Lower leg skin (tissue), 4 donors: ENCODE measurements at places on chromosomes 3 and 15. TPM values are rescaled to one million over a fixed set of nuclear protein-coding genes. Genes with fewer than 3 reads are reported as not detected.

DNA sequence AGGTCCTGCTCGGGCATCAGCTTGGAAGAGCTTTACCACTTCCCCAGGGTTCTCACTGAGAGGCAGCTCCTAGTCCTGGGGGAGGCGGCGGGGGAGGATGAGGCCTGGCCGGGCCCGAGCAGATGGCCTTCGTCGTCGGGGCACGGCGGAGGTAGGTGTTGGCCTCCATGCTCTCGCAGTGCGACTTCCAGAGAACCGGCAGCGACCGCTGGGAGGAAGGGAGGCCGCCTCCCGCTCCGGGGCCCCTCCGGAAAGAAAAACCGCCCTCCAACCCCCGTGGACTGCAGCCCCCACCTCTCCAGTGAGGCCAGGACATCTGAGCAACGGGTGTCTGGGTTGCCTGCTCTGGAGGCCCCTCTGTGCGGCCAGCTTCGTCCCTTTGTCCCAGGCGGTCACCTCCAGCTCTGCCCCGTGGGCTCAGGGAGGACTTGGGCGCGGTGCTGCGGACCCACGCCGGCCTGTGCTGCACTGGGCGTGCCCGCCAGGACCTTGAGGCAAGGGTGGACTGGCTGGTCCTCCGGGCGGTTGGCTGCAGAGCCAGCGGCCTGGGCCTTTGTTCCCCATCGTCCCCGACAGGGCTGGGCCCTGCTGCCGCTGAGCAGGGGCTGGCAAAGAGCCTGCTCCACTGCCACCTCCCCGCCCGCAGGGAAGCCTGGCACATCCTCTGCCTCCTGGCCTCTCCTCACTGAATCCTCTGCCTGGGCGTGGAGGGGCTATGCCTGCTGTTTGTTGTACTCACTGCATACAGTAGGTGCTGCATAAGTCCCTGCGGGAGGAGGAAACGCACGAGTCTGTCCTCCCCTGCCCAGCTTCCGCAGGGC is 13.6 kb upstream of the GP9 start:
- no peak for DNase-seq

DNA sequence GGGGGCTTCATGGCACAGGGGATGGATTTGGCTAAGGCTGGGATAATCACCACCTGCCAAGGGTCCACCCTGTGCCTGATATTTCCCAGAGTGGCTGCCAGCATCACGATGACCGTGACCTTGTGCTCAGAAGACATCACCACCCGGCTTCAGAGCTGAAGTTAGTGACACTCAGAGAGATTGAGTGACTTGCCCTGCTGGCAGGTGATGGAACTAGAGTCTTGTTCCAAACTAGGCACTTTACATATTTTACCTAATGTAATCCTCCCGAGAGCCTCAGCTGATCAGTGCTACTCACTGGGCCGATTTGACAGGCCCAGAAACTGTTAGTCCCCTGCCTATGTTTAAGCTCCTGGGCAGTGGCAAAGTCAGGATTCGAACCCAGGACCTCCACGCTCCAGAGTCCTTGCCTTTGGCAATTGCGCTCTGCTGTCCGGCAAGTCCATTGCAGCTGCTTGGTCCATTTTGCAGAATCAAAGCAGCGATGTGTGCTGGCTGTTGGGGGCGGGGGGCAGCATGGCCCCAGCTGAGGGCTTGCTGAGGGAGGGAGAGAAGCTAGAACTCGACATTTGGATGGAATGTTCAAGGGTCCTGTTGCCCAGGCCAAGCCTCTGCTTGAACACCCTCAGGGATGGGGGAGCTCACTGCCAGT is 74.8 kb upstream of the GATA2 start:
- no peak for DNase-seq

- no peak for DNase-seq
Observed at GRCh38 chr15:48596415-48596814, 49.1 kb downstream of the FBN1 start.

DNA sequence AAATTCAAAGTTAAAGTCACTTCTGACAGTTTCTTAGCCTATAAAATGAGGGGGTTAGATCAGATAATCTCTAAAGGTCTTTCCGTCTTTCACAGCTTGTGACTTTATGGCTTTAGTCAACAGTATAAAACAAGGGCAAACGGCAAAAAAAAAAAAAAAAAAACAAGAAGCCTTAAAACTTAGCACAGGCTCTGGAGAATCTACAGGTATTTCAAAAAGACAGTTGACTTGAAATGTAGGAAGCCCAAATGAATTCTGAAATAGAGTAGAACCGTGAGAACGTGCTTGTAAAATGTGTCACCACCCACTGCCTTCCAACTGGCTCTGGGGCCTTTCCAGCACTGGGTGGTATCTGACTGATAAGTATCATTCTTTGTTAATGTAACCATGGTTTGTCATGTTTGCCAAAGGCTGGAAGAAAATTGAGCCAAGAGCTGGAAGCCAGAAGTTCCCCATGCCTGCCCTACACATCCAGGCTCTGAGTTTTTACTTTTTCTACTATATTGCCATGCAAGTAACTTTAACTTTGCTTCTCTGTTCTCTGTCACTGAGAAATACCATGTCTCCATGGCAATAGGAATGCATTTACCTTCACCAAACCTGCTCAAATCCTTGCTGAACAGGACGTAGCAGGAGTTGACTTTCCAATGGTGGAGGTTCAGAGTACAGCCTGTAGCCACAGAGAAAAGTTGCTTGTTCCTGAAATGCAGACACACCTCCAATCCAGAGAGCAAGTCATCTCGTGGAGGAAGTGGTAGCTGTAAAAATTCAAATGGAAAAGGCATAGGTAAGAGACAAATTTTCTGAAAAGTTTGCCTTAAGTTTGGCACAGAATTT is 35.8 kb upstream of the THSD4 start:
- no peak for DNase-seq

DNA sequence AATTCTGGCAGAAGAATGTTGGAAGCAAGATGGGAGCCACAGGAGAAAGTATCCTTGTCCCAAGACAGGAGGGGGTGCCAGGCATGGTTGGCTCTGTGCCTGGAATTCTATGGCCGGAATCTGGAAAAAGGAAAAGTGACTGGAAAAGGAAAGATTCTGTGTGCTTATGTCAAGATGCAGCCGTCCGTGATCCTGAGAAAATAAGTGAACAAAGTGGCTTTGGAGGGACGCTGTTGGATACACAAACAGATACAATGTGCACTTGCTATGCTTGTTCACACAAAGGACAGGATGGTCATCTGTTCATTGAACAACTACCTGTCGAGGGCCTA is 28.5 kb upstream of the MUC20 start:
- DNase-seq, result no peak

DNA sequence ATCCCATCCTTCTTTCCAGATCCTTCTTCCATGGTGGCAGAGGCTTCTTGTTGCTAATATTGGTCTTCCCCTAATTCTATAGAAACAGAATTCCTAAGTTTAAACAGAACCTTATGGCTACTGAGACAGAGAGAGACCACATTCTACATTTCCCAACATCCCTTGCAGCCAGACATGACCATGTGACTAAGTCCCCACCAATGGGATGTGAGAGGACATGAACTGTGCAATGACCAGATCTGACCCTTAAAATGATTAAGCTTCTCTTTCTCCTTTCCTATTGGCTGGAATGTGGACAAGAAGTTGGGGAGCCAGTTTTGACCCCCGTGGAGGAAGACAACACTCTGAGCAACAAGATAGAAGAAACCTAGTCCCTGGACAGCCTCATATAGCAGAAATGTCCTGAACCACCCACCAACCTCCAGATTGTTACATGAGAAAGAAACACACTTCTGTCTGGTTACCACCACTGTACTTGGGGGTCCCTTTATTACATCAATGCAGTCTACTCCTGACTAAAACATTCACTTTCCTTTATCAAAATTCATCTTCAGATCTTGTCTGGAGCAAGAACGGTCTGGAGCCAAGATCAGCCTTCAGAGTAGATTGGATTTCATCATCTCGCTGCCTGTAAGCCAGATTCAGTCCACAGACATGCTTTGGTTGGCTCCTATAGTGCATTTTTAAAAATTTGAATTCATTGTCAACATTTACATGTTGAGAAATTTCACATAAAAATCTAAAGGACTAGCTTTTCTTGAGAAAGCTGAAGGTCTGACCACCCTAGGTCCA is 183.9 kb downstream of the SHQ1 start:
- no peak for DNase-seq

DNA sequence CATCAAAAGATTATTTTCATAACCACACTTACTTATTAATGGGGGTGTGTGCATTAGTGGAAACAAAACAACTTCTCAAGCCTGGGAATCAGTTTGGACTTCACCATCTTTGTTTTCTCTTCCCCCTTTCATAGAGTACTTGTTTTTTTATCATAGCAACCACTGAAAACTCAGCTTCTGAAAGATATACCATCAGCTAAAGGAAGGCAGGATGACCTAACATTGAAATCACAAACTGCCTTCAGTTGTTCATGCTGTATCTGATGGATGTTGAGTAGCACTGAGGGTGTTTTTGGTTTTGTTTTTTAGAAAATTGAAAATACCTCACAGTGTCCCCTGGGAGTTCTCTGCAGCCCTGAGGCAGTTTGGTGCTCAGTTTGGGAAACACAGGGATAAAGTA is 46.5 kb downstream of the NEK10 start:
- no peak for DNase-seq

GRCh38 chr3:195558602-195559001 is 15.5 kb upstream of the PPP1R2 start:
- DNase-seq, result no peak

DNA sequence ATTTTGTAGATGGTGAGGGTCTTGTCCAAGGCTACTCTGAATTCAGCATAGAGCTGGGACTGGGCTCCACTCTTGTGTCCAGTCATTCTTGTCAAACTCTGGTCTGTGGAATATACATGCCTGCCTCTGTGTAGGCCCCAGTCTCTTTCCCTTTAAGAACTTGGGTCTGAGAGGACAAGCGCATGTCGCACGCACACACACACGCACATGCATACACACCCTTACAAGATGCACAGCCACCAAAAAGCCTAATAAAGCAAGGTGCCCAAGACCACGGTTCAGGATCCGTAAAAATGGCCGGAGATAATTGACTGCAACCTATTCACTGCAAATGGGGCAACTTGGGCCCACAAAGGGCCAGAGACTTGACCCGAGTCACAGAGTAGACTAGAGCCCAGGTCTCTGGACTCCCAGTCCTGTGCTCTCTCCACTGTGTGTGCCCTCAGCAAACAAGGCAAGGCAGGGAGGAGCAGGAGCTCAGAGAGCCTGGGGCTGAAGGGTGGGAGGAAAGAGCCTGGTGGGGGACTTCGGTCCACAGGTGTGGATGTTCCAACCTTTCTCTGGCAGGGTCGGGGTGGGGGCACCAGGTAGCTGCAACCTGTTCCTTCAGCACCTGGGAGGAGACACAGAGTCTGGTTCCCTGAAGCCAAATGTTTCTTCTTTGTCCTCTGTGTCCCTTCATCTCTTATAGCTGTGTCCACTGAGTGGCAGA is 914 bp upstream of the PAQR5 start:
- no peak for DNase-seq

- DNase-seq, result no peak
Observed at GRCh38 chr3:194570235-194570634, 63.0 kb downstream of the TMEM44 start.

DNA sequence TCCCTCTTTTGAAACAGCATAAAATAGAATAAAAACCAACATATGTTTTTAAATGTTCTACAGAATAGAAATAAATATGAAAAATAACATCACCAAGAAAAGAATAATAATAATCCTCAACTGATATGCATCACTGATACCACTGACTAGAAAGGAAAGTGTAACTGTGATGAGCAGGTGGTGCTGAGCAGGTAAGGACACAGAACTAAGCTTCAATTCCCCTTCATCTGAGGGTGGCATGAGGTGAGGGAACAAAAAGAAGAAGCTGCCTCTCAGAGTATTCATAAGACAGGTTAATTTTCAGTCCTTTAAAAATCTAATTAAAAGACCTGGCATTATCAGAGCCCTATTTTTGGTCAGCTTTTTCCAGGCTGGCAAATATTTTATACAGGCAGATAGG is 216.3 kb downstream of the PLCH1 start:
- no peak for DNase-seq

- DNase-seq, result no peak
Observed at GRCh38 chr3:46931631-46932331, 44.8 kb downstream of the CCDC12 start.

DNA sequence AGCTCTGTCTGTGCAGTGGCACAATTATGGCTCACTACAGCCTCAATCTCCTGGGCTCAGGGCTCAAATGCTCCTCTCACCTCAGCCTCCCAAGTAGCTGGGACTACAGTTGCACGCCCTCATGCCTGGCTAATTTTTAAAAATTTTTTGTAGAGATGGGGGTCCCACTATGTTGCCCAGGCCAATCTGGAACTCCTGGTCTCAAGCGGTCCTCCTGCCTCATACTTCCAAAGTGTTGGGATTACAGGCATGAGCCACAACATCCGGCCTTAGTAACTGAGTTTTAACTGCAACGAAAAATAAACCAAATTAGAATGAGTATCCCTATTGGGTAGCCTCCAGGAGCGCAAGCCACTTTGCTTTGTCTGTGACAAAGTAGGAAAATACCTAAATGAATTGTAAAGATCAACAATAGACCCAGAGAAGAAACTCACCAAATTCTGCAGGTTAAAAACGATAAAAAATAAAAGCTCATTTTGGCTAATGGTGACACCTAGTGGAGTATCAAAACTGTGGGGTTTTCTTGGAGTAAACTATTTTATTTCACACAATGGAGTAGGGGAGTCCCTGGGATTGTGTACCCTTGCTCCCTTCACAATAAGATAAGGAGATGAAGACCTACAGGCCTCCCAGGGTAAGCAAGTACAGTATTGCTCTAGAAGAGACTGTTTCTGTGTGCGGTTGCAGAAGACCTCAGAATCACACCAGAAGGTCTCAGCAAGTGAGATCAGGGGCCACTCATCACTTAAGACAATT is 21.0 kb upstream of the CA12 start:
- DNase-seq, result no peak

Gene PGBD4
- 1.2 TPM for total RNA-seq

Gene GOLGA8Q
- total RNA-seq, result 0.20 TPM

Gene SNRK
- total RNA-seq, result 59.8 TPM

Gene LRRC34
- not detected for total RNA-seq

Gene RTP4
- 1.3 TPM for total RNA-seq
